Fibroblast of the aortic adventitia (primary cell): ENCODE measurements at places on chromosomes 1 and 21.

GRCh38 chr1:30514137-30514654 lies 209.2 kb downstream of the MATN1 start:
- no peak for DNase-seq

DNA sequence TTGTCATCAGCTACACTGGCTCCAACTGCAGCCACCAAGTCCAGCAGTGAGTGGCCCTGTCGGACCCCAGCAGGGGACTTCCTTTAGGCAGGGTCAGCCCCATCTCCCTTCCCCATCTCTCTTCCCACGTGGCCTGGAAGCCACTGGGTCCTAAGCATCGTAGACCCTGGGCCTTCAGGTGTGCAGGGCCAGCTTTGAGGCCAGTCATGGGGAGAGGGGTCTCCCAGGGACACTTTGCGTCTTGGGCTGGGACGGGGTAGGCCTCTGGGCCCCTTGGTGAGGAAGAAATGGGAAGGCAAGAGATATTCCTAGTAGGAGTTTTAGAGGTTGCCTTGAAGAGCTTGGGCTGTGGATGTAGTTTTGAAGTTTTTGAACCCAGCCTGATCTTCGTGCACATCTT lies 12.1 kb upstream of the MIIP start:
- no peak for DNase-seq

GRCh38 chr1:11893907-11894251 lies 32.3 kb downstream of the KIAA2013 start:
- peak; percentile 34 for DNase-seq

DNA sequence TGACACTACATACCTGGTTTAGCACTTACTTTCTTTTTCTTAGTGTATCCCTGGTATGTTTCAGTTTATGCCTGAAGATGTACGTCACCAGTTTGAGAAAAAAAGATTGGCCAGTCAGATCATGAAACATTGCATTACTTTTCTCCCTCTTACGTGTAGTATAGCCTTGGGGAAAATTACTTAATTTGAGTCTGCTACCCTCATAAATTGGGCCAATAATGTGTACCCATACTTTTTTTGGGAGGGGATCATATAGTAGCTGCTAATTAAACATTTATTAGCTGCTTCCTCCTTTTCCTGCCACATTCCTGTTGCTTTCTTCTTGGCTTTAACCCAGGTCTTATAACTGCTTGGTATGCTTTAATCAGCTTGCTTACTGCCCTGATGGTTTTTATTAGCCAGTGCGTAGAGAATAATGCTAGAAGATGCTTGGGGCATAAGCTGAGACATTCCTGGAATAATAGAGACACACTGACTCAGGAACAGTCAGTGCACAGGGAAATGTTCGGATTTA lies 32.1 kb downstream of the RABGAP1L start:
- peak; percentile 84 for DNase-seq

- peak; percentile 84 for DNase-seq
Observed at GRCh38 chr1:227759341-227760300, 24.4 kb downstream of the SNAP47 start.

DNA sequence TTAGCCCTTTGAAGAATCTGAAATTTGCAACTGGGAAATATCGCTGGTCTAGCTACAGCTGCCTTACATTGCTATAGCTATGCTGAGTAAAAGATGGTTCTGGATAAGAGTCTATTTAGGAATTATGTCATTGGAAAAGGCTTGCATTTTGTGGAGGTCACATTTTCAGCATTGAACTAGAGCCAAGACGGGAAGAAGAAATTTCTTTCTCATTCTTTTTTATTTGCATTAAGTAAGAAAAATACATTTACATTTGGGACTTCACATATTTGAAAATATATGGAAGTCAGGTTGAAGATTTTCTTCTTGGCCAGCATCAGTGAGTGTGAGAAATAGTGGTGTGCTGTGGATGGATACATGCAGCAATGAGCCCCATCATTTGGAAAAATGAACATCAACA lies 291.6 kb downstream of the PTBP2 start:
- DNase-seq = no peak

- DNase-seq = no peak
Observed at GRCh38 chr1:24925963-24926362, 4.1 kb downstream of the RUNX3 start.

DNA sequence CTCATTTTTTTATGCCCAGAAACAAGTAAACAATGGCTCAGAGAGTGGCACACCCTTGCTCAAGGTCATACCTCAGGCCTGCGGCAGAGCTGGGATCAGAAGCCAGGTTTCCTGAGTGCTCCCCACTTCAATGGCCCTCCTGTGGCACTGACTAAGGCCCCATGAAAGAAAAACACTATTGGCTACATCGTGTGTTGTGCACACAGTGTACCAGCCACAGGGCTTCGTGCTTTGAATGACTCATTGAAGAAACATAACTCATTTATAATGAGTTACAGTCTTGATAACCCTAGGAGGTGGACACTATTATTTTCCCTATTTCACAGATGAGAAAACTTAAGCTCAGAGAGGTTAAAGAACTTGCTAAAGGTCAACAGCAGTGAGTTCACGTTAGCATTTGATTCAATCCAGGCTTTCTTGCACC lies 91.2 kb downstream of the TRABD2B start:
- no peak for DNase-seq

DNA sequence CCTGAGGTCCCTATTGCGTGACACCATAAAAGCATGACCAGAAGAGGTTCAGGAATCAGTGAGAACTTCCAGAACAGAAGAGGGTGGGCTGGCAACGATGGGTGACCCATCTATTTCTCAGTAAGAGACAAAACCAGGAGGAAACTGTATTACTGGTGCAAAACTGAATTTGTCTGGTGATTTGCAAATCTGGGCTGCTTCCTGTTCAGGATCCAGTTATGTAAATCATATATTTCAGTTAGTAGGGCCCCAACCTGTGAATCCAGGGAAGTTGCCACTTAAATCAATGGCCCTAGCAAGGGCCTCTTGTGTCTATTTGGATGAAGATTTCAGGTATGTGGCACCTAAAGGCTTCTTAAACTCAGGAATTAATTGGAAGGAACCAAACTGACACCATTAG lies 23.1 kb upstream of the SMAP2 start:
- DNase-seq = no peak

DNA sequence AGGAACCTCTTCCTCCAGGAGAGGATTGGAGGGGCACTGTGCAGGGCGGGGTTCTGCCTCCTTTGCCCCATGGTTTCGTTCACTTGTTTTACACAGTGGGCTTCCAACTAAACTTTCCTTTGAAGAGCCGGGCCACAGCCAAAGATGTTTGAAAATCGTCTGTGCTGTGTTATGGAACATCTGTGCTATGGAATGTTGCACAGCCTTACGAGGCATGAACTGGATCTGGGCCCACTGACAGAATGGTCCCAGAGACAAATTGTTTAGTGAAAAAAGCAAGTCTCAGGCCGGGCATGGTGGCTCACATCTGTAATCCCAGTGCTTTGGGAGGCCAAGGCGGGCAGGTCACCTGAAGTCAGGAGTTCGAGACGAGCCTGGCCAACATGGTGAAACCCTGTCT lies 12.6 kb upstream of the MEF2D start:
- peak; percentile 49 for DNase-seq

DNA sequence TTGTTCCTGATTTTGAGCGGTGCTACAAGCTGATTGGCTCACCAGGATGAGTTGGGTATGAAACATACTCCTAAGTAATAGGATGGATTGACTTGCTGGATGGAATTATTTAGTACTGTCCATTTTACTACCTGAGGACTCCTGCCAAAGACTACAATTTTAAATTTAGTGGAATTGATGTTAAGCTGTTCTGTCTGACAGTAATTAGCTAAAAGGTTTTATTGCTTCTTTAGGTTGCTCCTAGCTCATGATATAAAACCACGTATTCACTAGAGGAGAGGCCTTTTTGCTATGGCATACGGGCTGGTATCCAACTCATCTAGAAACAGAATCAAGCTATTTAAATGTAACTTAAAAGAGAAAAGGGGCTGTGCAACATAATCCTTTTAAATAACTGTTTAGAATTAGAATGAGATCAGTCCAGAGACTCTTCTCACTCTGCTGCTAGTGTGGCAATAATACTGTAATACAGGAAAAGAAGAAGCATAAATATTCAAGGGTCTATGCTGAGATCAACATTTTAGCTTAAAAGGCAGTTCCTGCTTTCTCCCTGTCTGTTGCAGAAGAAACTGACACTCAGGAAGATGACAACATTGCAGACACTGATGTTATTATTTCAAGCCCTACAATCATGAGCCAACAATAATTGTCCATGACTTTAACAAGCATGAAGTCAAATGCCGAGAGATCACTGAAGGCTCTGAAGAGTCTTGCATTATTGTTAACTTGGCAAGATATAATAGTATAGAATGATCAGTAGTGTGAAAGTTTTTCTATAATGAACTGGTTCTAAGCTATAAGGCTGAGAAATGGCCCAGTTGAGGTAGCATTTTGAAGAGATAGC lies 258.7 kb upstream of the ADGRL4 start:
- no peak for DNase-seq

- DNase-seq = no peak
Observed at GRCh38 chr1:111987502-111987901, 2.0 kb downstream of the KCND3 start.
